Amniotic epithelial cell (primary cell): ENCODE measurements at places on chromosomes 3 and 15.
A peak's percentile ranks its signal among the peaks of the same experiment; 100 is the strongest.

- no peak for DNase-seq
Observed at GRCh38 chr3:94709249-94709902, 646.5 kb downstream of the NSUN3 start.

GRCh38 chr3:43177085-43177484 is 71.2 kb upstream of the POMGNT2 start:
- DNase-seq, result no peak

GRCh38 chr15:83843471-83843871 is 189.5 kb downstream of the ADAMTSL3 start:
- peak; percentile 40 for DNase-seq

- no peak for DNase-seq
Observed at GRCh38 chr3:8365541-8365940, 136.1 kb upstream of the LMCD1 start.

DNA sequence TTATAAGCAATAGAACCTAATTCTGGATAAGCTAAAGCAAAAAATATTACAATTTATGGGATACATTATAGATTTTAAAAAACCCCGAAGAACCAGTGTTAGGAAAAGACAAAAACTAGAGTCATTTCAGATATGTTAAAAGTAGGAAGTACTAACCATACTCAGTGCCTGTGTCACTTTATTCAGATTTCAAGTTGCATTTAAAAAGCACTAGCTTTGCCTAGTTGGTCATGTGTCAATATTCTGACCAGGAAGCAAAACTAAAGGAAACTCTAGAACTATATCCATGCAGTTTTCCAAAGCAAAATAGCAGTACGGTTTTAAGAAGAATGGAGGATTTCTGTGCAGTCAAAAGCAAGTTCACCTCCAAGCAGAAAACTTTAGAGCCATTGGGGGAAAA is 88.4 kb downstream of the RAP2B start:
- DNase-seq, result no peak

DNA sequence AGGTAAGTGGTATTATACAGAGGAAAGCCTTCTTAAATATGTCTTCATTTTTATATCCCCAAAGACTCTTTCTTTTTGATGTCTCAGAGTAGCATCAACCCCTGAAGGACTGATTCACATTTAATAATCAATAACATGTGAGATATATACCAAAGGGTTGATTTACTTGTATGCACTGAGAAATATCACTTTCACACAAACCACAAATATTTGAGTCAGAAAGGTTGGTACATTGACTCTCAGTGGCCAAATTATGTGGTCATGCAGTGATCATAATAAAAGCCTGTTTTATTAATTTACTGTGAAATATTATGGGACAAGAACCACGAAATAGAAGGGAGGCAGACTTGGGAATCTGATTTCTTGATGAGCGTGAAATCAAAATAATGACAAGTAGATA is 329.0 kb downstream of the GBE1 start:
- no peak for DNase-seq

- DNase-seq, result no peak
Observed at GRCh38 chr3:173753593-173753992, 356.0 kb downstream of the NLGN1 start.

GRCh38 chr3:110015231-110015963 is 678.1 kb upstream of the DPPA4 start:
- DNase-seq, result no peak

GRCh38 chr15:57509965-57510364 is 81.7 kb upstream of the MYZAP start:
- DNase-seq, result no peak

- DNase-seq, result no peak
Observed at GRCh38 chr15:28901987-28902745, 16.4 kb downstream of the APBA2 start.

DNA sequence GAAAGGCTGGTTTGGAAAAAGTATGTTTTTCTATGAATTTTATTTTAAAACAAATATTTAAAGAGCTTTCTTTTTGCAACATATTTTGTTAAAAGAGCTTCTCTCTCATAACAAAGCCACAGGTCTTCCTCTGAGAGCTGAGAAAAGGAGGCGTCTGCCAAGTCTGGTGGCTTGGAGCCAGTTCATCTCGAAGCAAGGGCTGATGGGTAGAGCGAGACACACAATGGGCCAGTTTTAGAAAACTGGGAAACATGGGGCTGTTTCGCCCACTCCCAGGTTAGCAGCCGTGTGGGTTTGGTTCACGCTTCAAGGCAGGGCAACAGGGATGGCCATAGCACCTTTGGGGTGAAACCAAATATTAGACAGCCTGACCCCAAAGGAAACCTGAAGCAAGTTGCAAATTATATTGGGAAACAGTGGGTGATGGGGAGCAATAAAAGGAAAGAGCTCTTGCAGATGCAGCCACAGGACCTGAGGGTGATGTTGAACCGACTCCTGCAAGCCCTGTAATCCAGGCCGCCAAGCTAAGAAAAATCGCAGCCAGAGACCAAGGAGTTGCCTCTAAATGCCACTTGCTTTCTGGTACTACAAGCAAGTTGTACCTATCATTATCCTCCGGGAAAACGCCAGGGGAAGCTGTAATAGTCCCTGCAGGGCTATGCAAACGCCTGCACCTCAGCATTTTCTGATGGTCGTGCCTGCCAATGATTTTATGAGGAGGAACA is 88.4 kb upstream of the GALNT15 start:
- no peak for DNase-seq

- DNase-seq, result peak; percentile 96
Observed at GRCh38 chr3:72903004-72903403, 15.2 kb downstream of the GXYLT2 start.

DNA sequence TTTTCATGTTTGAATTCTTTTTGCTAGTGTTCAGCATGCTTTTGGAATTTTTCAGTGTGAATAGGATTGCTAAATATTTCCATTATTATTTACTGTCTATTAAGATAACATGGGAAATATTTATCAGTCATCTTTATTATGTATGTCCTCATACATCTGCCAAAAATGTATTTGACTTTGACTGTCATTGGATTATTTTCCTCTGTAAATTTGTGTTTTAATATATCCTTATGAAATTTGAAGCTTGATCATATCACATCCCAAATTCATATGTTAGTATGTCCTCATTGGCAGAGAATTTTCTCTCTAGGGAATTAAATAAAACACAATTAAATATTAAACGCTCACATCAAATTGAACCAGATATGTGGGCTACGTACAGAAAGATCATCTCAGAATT is 32.3 kb upstream of the TRPC1 start:
- no peak for DNase-seq

- DNase-seq, result no peak
Observed at GRCh38 chr3:45923755-45924154, 19.5 kb upstream of the CXCR6 start.

- DNase-seq, result no peak
Observed at GRCh38 chr3:66401157-66401550, 99.7 kb downstream of the LRIG1 start.

DNA sequence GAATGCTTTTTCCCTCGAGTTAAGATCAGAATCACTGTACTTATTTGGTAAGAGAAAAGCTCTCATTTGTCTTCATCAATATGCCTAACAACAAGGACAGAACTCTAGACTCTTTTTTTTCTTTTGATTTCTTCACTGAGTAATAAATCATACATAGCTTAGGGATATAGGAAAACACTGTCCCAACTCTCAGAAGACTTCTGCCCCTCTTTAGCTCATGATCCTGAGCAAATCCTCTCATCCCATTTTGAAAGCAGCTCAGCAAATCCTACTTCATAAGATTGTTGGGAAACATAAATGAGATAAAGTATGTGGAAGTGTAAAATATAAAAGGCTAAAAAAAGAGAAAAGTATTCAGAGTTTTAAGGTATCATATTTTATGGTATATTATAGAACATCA is 141.7 kb downstream of the ATP8B4 start:
- DNase-seq, result peak; percentile 57

- DNase-seq, result peak; percentile 82
Observed at GRCh38 chr15:98983334-98983733, 24.3 kb downstream of the PGPEP1L start.

GRCh38 chr3:90040554-90040953 is 933.1 kb downstream of the EPHA3 start:
- DNase-seq, result no peak

GRCh38 chr3:44329946-44330345 is 8.6 kb upstream of the TCAIM start:
- DNase-seq, result no peak
